WTC11 (cell line): ENCODE measurements at places on chromosomes 3 and 15. TPM values are rescaled to one million over a fixed set of nuclear protein-coding genes. Genes with fewer than 3 reads are reported as not detected.
A peak's percentile ranks its signal among the peaks of the same experiment; 100 is the strongest.

- no peak for DNase-seq
These were observed 25.6 kb downstream of the KNG1 start for GRCh38 chr3:186742618-186743380.

- no peak for DNase-seq
These were observed 134.7 kb upstream of the TSC22D2 start for GRCh38 chr3:150273396-150273795.

DNA sequence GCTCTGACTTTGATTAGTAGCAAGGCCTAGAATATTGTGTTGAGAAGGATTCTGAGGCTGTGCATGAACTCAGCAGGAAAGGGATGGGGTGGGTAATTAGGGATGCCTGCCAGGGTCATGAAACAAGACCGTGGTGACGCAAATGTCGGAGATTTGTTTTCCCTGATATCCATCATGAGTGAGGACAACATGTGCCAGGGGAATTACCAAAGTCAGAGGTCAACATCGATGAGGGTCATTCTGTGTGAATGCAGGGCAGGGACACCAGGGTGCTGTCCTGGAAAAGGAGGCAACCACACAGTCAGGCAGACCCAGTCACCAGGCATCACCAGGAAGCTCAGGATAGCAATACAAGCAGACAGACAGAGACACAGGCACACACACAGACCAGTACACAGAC is 52.2 kb downstream of the SLCO2A1 start:
- no peak for DNase-seq

DNA sequence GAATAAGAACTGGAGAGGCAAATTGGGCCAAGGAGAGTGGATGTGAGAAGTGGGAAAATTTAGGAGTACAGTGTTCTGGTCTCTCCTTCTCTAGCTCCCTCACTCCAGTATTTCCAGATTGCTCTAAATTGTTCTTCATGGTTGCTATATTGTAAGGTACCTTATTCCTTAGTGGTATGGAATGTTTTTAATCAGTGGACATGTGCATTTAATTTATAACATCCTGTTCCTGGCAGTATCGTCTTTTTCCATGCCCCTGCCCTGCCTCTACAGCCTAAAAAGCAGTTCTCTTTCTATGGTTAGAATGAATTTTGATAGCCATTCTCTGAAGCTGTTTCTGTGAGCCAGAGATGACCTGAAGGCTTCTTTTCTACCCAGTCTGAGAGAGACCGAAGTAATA is 180.5 kb downstream of the TCF12 start:
- no peak for DNase-seq

DNA sequence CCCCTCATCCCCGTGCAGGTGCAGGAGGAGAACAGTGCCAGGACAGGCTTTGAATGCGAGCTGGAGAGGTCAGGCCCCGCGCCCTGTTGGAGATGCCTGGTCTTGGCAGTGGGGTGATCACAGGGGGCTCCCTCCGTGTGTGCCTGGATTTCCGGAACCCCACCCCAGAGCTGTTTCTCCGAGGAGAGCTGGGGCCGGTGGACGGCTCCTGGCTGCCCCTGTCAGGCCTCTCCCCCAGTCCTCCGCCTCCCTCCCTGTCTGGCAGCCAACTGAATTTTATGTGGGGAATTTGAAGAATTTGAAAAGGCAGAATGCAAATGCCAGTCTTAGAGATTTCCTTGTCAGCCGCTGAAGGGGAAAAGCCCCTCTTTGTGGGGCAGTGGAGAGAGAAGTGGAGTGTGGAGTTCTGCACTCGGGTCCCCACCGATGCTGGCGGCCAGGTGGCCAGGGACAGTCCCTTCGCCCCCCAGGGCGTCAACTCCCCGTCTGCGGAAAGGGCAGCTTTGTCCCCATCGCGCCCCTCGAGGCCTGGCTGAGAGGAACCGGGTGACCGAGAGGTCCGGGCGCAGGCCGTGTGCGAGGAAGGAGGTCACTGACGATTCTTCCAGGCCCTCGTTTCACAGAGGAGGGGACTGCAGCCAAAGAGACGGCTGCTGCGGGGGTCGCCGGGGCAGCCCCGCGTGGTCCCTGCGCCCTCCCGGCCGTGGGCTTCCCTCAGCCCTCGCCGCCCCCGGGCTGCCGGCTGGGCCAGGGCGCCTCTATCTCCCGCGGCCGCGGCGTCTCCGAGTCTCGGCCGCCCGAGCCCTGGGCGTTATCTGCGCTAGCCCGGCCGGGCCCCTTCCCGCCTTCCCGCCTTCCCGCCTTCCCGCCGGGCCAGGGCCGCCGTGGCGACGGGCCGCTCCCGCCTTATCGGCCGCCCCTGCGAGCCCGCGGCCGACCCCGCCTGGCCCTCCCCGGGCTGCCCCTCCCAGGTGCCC is 56.0 kb upstream of the LCTL start:
- peak; percentile 61 for DNase-seq

GRCh38 chr15:68739390-68740080 is 81.2 kb downstream of the ANP32A start:
- no peak for DNase-seq

DNA sequence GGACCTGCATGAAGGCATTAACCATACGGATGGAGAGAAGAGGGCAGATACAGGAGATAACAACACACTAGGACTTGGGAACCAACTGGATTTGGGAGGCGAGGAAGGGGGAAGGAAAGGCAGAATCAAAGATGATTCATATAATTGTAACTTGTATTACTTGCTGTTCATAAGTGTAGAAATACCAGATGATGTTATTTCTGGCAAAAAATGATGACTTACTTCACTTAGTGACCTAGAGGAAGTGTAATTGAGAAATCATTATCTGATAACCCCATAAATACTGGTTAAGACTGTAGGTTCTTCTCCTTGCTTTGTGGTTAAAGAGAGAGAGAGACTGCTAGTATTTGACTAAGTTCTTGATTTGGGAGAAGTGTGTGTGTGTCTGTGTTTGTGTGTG is 50.5 kb upstream of the GK5 start:
- DNase-seq = no peak

DNA sequence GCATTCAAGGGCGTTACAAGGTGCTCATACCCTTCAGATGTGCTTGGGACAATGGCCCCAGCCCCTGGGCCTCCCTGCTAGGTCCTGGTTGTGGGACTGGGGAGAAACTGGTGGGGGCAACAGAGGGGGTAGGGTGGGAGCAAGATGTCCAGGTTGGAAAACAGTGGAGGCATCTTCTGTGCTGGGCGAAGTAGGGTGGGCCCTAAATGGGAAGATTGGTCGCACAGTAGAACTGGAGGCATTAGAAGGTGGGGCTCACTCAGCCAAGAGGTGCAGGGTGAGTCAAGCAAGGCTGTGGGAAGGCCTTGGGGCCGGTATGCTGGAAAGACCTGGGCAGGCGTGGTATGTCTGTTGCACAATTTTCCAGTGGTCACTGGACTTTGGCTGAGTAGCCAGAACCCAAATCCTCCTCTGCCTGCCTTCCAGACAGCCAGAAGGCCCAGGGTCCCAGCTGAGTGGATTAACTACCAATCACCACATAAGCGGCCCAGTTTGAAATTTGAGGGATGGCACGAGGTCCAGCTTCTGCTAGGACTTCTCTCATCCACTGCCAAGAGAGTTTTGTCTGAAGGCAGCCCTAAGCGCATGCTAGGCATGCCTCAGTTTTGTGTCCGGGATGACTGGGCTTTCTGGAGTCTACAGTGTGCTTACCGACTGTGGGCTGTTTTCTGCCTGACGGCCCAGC is 74.5 kb downstream of the LSM3 start:
- no peak for DNase-seq

DNA sequence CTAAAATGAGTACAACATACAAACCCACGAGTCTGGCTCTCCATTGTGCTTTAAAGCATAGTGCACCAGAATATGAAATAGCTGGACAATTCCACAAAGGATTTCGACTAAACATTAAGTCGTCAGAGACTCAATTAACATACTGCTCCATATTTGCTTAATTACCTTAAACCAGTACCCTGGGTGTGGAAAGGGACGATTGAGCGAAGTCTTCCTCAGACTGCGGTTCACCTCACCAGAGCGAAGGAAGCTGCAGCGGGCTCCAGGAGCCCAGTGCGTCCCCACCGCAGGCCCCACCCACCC is 218 bp upstream of the TRPC1 start:
- DNase-seq = no peak

DNA sequence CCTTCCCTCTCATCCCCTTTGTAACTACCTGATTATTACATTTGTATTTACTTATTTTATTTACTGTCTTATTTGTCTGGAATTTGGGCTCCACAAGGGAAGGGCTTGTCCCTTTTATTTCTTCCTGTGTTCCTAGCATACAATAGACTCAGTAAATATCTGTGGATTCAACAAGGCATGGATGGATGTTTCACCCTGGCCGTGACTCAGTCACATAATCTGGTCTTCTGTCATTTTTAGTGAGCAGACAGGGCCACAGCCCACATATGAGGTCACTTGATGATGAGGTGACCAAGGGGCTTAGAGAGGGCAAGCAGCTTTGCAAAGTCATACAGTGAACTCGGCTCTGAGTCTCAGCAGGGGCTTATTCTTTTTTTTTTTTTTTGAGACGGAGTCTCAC is 7.8 kb upstream of the DAG1 start:
- DNase-seq = no peak

- DNase-seq = no peak
These were observed 19.7 kb upstream of the GANC start for GRCh38 chr15:42253300-42253699.

GRCh38 chr3:127413871-127414270 is 126.0 kb upstream of the PRR20G start:
- DNase-seq = no peak

DNA sequence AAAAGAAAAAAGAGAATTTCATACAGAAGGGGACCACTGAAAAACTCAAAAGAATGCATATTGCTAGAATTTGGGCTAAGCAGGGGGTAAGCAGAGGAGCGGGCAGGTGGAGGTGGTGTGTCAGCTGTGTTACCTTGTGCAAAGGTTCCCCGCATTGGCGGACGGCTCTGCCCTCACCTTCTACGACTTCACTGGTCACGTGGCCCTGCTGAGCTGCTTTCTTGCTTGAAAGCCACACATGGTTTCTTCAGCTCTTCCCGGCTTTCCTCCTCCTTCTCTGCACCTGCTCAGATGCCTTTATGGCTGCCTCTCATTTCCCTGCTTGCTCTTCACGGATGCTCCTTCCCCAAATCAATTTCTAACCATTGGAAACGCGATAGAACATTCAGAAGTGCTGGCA is 30.5 kb downstream of the FAH start:
- no peak for DNase-seq

- DNase-seq = no peak
These were observed 124.8 kb upstream of the PTX3 start for GRCh38 chr3:157311633-157312375.

DNA sequence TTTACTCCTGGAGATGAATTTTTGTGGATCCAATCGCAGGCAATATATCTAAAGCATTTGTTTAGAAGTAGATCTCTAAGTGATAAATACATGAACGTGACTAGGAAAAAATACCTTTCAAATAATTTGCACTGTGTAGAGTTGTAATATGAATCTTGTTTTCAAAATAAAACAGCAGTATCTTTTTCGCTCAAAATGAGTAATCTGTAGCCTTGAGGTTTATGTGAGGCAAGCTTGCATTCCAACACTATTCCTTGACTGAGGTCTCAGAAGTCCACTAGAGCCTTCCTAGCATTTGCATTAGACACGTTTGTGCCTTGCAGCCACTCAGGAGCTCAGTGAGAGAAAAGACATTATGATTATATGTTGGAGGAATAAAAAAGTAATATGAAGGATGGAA is 138.3 kb upstream of the ROBO1 start:
- no peak for DNase-seq

DNA sequence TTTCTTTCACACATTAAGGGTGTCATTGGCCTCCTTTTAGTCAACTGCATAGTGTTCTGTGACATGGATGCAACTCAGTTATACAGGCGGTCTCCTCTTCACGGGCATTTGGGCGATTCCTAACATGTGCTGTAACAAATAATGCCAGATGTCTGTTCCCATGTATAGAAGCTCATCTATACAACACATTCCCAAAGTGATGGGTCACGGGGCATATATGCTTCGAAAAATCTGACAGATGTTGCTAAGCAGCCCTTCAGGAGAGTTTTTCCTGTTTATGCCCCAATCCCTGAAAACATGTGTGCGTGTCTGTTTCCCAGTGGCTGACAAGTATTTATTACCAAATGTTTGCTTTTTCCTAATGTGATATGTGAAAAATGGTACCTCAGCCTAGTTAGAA is 25.8 kb downstream of the LRRK1 start:
- DNase-seq = no peak

DNA sequence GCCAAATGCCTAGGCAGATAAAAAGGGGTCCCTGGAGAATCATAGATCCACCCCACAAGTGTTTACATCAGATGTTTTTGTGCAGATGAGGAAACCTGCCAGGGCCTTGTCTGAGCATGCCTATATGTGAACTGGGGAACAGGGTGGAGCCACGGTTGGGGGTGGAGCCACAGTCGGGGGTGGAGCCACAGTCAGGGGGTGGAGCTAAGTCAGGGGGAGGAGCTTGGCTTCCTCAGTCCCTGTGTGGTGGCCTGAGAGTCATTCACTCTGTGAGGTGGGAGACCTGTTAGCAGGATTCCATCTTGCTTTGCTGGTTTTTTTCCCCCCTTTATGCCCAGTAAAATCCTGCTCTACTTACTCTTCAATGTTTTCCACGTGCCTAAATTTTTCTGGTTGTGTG is 57.8 kb upstream of the TGFBR2 start:
- peak; percentile 69 for DNase-seq

- DNase-seq = no peak
These were observed 499.9 kb downstream of the TBL1XR1 start for GRCh38 chr3:176697284-176697889.

GRCh38 chr3:98890181-98890835 is 11.2 kb downstream of the DCBLD2 start:
- no peak for DNase-seq

- DNase-seq = no peak
These were observed 182.2 kb downstream of the MEGF11 start for GRCh38 chr15:66071160-66071920.

DNA sequence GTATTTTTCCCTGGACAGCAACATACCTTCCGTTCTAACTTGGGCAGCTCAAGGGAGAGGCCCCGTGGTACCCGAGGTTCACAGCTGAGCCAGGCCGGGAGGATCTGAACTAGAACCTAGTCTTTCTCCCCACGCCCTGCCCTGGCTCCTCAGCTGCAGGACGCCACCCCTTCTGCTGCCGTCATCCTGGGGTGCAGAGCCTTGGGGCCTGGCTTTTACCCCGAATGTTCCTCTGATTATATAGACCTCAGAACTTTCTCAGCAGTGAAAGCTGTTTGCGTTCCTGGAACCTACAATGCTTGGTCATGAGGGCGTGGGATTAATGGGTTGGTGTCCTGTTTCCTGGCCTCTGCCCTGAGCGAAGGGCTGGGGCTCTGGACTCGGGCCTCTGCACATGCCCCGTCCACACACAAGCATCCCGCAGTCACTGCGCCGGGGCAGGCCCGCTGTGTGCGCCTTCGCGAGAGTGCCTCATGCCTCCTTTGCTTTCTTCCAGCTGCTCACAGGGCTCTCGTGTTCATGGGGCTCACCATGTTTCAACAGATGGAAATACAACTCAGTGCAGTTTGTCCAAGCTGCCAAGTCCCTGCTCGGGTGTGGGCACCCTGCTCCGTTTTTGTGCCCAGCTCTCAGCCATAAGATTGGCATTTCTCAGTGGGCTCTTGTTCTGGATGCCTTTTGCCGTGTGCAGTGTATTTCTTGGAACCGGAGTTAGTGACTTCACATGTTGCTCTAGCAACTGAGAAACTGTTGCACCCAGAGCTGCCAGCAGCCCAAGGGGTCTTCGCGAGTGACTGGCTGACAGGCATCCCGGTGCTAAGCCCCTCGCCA is 20.4 kb downstream of the SYNM start:
- DNase-seq = no peak

Gene GOLGA6B
- total RNA-seq = 0.73 to 1.9 TPM (median 0.85 TPM) in 3 replicates

Gene ACTR8
- 23.3 to 29.9 TPM (median 26.3 TPM) in 3 replicates for total RNA-seq

Gene XXYLT1
- total RNA-seq = 21.4 to 23.4 TPM (median 22.5 TPM) in 3 replicates

Gene SLC6A1
- total RNA-seq = 0.50 to 0.72 TPM (median 0.50 TPM) in 3 replicates

Gene GP9
- not detected in 3 replicates for total RNA-seq

Gene TMEM108
- total RNA-seq = 10.2 to 14.7 TPM (median 12.9 TPM) in 3 replicates

Gene CLEC3B
- 0.57 to 0.92 TPM (median 0.81 TPM) in 3 replicates for total RNA-seq
